Osteoblast (primary cell): ENCODE measurements at places on chromosomes 7 and 10. TPM values are rescaled to one million over a fixed set of nuclear protein-coding genes. Genes with fewer than 3 reads are reported as not detected.

PNLIP gene
- total RNA-seq: not detected in 2 replicates

DNA sequence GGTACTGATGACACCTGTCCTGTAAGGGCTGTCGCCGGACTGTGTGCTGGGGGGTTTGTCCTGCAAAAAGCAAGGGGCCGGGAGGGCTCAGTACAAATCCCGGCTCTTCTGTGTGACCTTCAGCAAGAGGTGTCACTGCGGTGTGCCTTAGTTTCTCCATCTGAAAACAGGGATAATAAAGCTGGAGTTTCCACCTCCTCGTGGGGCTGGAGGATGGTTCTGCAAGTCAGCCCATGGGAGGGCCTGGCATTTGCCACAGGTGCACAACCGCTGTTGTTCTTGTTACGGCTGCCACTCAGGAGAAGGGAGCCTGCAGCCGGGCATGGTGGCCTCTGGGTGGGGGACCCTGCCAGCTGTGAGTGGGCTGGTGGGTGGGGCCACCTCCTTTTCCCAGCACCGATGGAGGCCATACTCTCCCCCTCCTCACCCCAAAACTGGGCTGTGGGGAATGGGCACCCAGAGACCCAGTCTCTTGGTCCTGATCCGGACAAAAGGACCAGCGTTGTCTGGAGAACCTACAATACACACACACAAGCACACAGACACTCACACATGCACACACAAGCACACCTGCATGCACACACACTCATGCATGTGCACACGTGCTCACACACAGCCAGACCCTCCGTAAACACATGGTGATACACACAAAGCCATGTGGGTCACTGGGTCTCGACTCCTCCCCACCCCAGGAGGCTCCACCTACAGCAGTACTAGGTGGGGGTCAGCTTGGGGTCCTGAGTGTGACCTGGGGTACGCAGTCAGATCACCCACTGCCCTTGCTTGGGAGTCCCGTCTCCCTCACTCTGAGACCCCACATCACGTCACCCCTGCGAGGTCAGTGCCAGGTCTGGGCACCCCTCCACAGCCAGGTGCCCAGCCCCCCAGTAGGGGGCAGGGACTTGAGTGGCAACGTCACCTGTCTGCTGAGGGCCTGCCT, 34.1 kb downstream of the ELFN1 start:
- no peaks in the 10 kb centered on the region for H3K36me3 ChIP-seq
- H3K4me3 ChIP-seq: no peak overlapping the region
- H3K4me1 ChIP-seq: no peaks in the 10 kb centered on the region
- H3K27me3 ChIP-seq: no peaks in the 10 kb centered on the region
- no peak overlapping the region for H3K27ac ChIP-seq

GRCh38 chr10:83375274-83375673, 764.0 kb upstream of the GHITM start:
- no peaks in the 10 kb centered on the region for H3K36me3 ChIP-seq
- H3K27ac ChIP-seq: no peak overlapping the region
- no peaks in the 10 kb centered on the region for H3K4me1 ChIP-seq
- H3K4me3 ChIP-seq: no peak overlapping the region
- H3K27me3 ChIP-seq: no peaks in the 10 kb centered on the region
- DNase-seq: no peak

SPDYE3 gene
- total RNA-seq: under 0.01 TPM in 1 of 2 replicates, not detected in the other

CCAR1 gene
- total RNA-seq: 47.4 and 49.2 TPM in 2 replicates

SLC18A2 gene
- under 0.01 TPM in 1 of 2 replicates, not detected in the other for total RNA-seq

- H3K4me1 ChIP-seq: peaks cover 19% of the 10 kb centered on the region
- H3K4me3 ChIP-seq: peak overlapping the region; percentile 31
- peak; percentile 85 for DNase-seq
- H3K27ac ChIP-seq: peak overlapping the region; percentile 64
Measured at GRCh38 chr7:29622335-29623265, 59.0 kb downstream of the PRR15 start.

NSMCE4A gene
- total RNA-seq: 25.7 and 28.9 TPM in 2 replicates

DNA sequence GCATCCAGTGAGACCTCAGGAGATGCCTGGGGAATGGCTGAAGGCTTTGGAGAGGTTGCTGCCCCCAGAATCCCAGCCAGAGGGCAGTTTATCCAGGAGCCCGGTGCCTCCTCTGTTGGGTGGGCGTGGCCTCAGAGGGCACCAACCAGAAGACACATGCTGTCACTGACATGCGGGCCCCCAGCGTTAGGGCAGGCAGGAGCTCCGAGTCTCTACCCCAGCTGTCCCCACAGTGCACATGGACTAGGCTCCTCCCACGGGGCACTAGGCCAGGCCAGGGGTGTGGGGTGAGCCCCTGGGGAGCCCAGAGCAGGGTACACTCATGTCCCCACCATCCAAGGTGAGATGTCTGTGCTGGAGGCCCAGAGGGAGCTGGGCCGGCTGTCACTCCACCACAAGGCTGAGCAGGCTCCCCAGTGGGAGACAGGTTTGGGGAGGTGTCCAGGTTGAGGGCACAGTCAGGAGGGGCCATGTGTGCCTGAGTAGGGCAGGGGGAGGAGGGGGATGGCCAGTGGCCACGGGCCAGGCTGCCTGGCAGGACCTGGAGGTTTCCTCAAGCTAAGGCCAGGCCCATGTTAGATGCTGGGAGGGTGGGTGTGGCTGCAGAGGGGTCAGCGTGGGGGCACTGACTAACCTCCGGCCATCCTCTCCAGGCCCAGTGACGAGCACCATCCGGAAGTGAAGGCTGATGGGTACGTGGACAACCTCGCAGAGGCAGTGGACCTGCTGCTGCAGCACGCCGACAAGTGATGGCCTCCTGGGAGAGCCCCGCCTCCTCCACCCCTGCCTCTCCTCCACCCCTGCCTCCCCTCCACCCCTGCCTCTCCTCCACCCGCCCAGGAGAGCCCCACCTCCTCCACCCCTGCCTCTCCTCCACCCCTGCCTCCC, 131.3 kb downstream of the FAM53B start:
- no peaks in the 10 kb centered on the region for H3K27me3 ChIP-seq
- DNase-seq: peak; percentile 92
- no peak overlapping the region for H3K27ac ChIP-seq
- H3K4me1 ChIP-seq: no peaks in the 10 kb centered on the region
- H3K4me3 ChIP-seq: no peak overlapping the region

DNA sequence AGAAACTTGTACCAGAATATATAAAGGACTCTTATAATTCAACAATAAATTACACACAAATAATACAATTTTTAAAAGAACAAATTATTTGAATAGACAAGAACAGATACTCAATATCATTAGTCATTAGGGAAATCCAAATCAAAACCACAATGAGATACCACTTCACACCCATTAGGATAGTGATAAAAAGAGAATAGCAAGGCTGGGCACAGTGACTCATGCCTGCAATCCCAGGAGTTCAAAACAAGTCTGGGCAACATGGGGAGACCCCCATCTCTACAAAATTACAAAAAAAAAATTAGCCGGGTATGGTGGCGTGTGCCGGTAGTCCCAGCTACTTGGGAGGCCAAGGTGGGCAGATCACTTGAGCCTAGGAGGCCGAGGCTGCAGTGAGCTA, 52.2 kb upstream of the KCNIP2 start:
- DNase-seq: no peak
- H3K27me3 ChIP-seq: no peaks in the 10 kb centered on the region
- no peak overlapping the region for H3K27ac ChIP-seq
- peaks cover 13% of the 10 kb centered on the region for H3K4me1 ChIP-seq
- H3K4me3 ChIP-seq: no peak overlapping the region
